ENCODE measurements at places on chromosomes 1 and 21. TPM values are rescaled to one million over a fixed set of nuclear protein-coding genes. Genes with fewer than 3 reads are reported as not detected.

The C1orf210 gene
- not detected for total RNA-seq

The TADA1 gene
- 9.4 TPM for total RNA-seq

The PIGM gene
- 2.4 TPM for total RNA-seq

The LINGO4 gene
- total RNA-seq: 0.68 TPM

The EPHB2 gene
- total RNA-seq: 3.5 TPM

The FCGR3A gene
- total RNA-seq: 31.4 TPM

The S100A1 gene
- total RNA-seq: 2,065 TPM

The ADAMTSL4 gene
- 80.3 TPM for total RNA-seq

The OR2G3 gene
- not detected for total RNA-seq

The TMPRSS3 gene
- total RNA-seq: not detected

The ABCG1 gene
- total RNA-seq: 9.0 TPM

The SPATA1 gene
- total RNA-seq: 0.92 TPM

The S100A2 gene
- total RNA-seq: 2.3 TPM

The OR10Z1 gene
- total RNA-seq: not detected

The LHX8 gene
- total RNA-seq: not detected

The NBPF19 gene
- 3.0 TPM for total RNA-seq

The NR0B2 gene
- total RNA-seq: 4.7 TPM

The ADAMTS5 gene
- 3.6 TPM for total RNA-seq

DNA sequence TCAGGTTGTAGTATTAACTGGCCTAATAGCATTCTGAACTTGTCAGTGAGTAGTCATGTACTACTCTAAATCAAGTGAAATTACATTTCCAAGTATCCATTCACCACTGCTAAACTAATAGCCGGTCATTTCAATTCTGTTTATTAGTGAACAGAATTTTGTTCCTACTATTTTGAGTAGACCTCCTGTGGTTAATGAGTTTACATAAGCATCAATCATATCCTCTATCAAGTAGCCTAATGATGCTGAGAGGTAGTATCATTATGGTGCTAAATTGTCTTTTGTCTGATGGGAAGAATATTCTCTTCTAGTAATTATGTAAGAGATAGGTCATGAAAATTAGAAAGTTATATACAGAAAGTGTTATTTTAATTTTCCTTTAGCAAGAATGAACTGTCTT lies 602.8 kb downstream of the KCNT2 start:
- DNase-seq: no peak

DNA sequence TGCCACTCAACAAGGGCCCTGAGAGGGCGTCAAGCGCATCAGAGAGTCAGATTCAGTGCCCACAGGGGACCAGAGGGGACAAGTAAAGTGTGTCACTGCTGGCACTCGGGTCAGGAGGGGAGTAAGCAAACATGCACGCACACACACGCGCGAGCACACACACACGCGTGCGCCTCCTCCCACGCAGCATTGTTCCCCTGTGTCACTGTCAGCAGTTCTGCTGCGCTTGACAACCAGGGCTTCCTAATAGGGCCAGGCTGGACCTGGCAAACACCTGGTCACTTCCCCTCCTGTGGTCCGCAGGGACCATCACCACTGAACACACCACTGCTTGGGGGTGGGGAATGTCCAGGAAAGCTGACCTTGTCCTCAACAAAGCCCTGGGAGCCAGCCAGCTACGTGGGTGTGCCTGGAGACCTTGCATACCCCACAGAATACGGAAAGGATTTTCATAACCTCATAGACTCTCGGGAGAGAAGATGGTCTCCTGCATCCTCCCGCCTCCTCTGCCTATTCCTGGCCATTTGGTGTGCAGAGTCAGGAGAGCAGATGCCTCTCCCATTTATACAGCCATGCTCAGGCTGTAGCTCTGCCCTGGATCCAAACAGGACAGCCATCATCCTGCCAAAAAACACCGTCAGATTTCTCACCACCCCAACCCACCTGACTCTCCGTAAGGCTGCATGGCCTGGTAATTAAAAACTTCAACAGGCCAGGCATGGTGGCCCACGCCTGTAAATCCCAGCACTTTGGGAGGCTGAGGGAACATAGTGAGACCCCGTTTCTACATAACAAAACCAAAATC lies 73.2 kb downstream of the SSBP3 start:
- DNase-seq: peak; percentile 77

- no peak for DNase-seq
These were observed 969 bp downstream of the ACAP3 start for GRCh38 chr1:1306661-1307260.

- no peak for DNase-seq
These were observed 771.2 kb upstream of the B3GALT2 start for GRCh38 chr1:193957556-193958095.

GRCh38 chr1:115475901-115476300 lies 137.9 kb upstream of the NGF start:
- DNase-seq: no peak

- peak; percentile 73 for DNase-seq
These were observed 1.2 kb upstream of the ATF3 start for GRCh38 chr1:212607206-212607912.

GRCh38 chr1:218429301-218429700 lies 84.2 kb downstream of the TGFB2 start:
- DNase-seq: no peak

GRCh38 chr1:6960291-6960811 lies 175.1 kb downstream of the CAMTA1 start:
- DNase-seq: no peak

GRCh38 chr1:230915078-230915477 lies 46.8 kb upstream of the C1orf198 start:
- no peak for DNase-seq

DNA sequence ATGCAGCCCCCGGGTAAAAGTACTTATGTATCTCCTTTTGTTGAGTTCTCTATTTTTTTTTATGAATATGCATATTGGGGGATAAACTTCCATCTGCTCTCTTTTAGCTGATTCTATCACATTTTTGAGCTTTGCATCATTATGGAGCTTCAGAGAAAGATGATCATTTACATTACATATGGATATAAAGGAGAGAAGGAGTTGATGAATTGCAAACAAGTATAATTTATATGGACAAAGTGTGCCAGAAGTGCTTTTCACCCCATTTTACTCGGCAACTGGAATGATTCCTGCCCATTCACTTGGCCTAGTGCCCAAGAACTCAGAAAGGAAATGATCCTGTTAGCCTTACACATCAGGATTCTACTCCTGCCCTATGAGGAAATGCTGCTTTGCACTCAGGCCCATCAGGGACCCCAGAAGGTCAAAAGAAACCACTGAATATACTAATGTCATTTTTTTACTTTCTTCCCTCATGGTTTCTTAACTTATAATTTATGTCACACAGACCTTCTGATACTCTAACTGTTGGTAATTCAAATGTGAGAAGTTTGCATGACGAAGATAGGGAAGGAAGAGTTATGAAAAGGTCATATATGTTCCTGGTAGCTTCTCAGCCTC lies 65.6 kb downstream of the SAMSN1 start:
- no peak for DNase-seq

GRCh38 chr1:105137543-105138457 lies 1388.1 kb downstream of the AMY1C start:
- DNase-seq: peak; percentile 52

DNA sequence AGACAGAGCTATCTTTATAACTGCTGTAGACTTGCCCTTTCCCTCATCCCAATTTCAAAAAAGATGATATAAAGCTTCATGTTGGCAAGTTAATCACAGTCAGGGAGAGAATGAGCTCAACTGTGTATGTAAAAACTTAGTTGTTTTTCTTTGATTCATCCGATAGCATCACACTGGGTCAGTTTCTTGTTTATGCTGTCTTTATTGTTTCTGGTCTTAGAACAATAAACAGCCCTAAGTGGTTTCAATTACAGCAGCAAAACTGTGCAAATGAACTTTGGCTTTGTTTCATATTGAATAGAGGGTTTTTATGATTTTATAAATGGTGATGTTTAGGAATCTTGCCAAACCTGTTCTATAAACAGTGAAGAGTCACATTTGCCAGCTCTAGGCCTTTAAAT lies 423.8 kb upstream of the CXADR start:
- no peak for DNase-seq

DNA sequence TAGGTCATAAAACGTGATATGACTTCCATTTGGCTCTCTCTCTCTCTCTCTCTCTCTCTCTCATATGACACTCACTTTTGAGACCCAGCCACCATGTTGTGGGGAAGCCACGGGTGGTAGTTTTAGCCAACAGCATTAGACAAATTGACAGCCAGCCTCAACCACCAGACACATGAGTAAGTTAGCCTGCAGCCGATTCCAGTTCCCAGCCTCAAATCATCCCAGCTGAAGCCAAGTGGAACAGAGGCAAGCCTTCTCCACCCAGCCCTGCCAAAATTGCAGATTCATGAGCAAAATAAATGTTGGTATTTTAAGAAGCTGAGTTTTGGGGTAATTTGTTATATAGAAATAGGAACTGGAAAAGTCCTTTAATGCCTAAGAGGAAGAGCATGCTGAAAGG lies 98.0 kb upstream of the DNAH14 start:
- no peak for DNase-seq

- DNase-seq: no peak
These were observed 11.2 kb downstream of the FNBP1L start for GRCh38 chr1:93459126-93459525.

DNA sequence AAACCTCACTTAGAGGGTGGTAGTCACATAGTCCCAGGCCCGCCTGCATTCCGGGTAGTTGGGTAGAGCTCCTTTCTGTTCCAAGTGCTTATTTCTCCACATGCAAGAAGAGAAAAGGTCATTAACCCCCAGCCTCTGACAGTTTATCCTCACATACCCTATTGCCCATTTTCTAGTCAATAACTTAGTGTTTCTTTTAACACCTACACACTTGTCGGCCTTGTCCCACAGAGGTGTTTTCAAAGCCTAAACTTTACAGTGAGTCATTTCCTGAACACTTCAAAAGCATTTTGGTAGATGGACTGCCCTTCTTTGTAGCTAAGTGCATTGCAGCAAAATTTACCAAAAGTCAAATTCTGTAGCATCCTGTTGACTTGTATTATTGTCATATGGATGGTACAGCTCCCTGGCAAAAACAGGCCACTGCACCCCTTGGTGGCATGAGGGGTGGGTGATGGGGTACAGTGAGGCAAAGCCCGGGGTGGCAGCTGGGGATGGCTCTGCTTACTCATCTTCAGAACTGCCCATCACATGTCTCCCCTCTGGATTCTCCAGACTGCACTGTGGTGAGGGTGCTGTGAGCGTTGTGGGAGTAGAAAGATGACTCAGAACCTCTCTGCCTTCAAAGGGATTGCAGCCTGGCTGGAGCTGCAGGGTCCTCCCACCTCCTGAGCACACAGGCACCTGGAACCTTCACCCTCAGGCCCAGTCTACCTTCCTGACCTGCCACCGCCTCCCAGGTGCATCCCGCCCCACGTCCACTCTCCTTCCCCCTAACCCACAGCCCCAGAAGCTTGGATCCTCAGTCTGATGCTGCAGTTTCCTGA lies 45.8 kb upstream of the DMRTB1 start:
- DNase-seq: no peak

- DNase-seq: no peak
These were observed 181.8 kb upstream of the OLFM3 start for GRCh38 chr1:102178480-102178879.

- DNase-seq: no peak
These were observed 259.8 kb upstream of the CAMK1G start for GRCh38 chr1:209323743-209324142.

Data from Right ventricle myocardium inferior (tissue), 1 donor.